ENCODE measurements at places on chromosomes 3 and 15.

GRCh38 chr3:127152684-127153505 lies 40.0 kb upstream of the PRR23E start:
- DNase-seq, result no peak

DNA sequence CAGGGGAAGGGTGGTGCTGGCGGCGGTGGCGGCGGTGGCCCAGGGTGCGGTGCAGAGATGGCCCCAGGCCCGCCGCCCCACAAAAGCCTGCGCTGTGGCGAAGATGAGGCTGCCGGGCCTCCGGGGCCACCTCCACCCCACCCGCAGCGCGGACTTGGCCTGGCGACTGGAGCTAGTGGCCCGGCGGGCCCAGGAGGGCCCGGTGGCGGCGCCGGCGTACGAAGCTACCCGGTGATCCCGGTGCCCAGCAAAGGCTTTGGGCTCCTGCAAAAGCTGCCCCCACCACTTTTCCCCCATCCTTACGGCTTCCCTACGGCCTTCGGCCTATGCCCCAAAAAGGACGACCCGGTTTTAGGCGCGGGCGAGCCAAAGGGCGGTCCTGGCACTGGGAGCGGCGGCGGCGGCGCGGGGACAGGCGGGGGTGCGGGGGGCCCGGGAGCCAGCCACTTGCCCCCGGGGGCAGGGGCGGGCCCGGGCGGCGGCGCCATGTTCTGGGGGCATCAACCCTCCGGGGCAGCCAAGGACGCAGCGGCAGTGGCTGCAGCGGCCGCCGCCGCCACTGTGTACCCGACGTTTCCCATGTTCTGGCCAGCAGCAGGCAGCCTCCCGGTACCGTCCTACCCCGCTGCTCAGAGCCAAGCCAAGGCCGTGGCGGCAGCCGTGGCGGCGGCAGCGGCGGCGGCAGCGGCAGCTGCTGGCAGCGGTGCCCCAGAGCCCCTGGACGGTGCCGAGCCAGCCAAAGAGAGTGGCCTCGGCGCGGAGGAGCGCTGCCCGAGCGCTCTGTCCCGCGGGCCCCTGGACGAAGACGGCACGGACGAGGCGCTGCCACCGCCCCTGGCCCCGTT lies 1.6 kb downstream of the SKOR1 start:
- DNase-seq, result no peak

DNA sequence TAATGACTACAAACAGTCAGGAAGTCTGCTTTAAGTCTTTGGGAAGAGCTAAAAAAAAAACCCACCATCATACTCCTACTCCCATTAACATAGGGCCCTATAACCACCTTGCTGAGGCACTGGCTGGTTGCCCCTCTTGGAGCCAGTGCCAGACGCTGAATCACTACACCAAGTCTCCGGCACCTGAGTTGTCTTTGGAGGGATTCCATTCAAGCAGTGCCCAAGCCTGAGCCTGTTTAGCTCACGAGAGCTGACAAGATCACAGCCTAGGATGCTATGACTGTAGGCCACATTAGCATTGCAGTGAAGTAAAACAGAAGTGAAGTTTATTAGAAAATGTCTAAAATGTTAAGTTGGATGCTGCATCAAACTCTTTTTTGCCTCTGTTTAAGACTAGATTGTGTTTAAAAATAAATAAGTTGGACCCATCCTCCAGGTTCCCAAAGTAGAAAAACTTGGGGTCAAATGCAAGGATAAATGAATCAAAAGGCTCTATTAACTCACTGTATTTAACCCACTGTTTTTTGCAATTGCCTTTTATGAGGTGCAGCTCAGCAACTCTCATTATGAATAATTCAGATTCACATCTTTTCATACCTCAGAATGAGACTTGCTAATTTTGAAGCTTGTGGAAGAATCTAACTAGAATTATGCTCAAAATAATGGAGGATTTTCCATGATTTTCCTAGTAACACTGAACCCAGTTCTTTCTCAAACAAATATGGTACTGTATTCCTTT lies 461.9 kb downstream of the FOXP1 start:
- DNase-seq, result no peak

DNA sequence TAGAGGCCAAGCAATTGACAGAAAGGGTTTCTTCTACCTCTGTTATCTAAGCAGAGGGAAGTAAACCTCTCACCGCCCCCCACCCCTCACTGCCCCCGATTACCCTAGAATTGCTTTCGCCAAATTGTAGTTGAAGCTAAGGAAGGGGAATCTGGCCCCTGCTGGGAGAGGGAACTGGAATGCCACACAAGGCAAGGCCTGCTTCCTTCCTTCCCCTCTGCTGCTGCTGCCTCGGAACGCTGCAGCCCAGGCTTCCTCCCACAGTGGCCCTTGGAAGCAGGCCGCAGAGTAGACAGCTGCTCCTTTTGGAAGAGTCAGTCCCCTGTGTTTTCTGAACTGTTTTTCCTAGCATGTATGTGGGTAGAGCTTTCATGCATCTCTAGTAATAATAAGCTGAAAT lies 21.6 kb downstream of the RLBP1 start:
- DNase-seq, result no peak

DNA sequence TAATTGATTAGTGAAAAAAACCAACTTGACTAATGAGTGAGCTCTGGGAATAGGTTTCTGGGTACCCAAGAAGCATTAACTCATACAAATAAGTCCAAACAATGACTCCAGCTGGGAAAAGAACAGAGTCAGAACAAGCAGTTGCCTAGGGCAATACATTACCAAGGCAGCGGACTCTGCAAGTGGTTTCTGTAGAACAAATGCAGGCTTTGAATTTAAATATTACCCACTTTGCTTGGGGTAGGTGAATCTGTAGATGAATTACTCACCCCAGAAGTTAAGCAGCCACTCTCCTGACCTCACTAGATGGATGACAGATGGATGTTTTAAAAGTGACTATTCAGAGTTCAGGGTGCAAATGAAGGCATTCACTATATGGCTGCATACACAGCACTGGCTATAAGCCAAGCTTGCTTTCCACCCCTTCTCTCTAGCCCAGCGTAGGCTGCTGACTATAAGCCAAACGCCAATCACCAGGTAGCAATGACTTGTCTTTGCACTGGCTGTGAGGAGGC lies 73.1 kb upstream of the BHLHE40 start:
- peak; percentile 82 for DNase-seq

DNA sequence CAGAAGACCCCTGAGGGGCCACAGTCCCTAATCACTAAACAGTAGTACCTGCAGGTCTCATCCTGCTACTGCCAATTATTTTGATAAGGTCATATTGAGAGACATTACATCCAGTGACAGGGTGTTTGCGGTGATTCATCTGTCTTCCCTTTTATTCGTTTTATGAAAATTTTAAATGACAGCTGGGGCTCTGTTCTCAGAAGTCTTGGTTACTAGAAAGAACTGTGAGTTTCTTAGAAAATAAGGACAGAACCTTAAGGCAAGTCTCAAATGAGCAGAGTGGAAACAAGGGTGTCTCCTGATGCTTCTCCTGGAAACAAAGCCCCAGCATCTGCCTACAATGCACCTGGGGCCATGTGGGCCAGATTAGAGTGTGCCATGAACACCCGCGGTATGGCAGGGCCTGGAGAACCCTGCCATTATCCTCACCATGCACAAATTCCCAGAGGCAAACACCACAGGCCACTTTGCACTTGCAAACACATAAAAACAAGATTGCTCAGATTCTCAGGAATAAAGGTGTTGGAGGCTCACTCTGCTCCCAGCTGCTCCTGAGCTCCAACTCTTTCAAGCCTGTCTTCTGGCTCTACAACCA lies 66.3 kb upstream of the IQSEC1 start:
- DNase-seq, result no peak

GRCh38 chr3:125512135-125512920 lies 7.7 kb downstream of the SNX4 start:
- peak; percentile 65 for DNase-seq

DNA sequence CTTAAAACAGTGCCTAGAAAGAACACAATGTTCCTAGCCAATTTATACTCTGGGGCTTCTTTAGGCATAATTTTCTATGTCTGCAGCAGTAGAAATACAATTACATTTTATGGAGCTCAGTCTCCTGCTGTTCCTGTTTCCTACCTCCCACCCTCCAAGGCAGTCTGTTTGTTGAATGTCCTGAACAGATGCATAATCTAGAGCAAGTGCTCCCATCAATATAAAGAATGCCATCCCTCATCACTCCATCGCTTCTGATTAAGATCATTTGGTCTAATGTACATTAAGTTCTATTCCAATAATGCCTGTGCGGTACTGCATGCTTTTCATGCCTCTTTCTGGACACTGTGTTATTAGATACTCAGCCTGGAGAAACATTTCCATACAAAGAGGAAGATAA lies 869.8 kb upstream of the CFAP20DC start:
- DNase-seq, result no peak

GRCh38 chr15:74584779-74585178 lies 30.9 kb upstream of the CLK3 start:
- no peak for DNase-seq

DNA sequence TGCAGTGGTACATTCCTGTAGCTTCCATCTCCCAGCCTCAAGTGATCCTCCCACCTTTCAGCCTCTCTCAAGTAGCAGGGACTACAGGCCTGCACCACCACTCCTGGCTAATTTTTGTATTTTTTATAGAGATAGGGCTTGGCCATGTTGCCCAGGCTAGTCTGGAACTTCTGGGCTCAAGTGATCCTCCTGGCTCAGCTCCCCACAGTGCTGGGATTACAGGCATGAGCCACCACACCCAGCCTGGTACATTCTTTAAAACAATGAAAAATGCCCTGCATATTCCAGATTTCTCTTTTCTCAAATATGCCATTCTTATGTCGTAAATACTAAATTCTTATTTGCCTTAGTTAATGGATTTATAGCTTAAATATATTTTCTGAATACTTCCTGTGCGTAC lies 581.4 kb downstream of the MECOM start:
- DNase-seq, result no peak

- DNase-seq, result no peak
Observed at GRCh38 chr3:76624164-76624563, 415.7 kb upstream of the ROBO2 start.

DNA sequence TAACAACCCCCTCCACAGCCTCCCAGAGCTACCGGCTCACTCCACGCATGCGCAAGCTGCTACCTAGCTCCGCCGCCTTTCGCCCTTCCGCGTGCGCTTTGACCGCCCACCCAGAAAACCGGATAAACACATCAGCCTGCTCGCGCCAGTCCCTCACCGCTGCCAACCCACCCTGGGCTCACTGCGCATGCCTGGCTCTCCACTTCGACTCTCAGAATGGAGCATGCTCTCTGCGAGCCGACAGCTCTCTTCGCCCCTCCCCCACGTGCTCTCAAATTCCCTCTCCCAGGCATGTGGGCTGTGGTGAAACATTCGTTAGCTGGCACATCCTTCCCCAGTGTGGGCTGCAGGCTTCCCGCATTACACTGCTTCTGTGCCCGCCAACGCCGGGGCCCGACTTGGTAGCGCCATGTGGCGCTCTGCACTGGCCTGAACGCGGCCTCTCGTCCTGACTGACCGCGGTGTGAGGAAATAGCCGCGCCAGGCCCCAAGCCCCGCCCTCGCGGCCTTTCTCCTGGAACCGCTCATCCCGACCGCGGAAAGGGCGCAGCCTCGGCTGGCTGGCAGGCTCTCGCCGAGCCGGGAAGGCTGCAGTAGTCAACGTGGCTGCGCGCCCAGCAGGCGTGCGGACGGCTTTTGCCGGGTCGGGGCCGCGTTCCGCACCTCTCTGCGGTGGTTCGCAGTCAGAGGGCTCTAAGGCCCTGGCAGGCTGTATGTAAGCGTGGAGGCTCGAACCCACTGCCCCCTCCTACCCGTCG lies 445 bp upstream of the MSL2 start:
- peak; percentile 100 for DNase-seq

- DNase-seq, result peak; percentile 68
Observed at GRCh38 chr15:92809880-92810361, 90.2 kb upstream of the CHD2 start.

DNA sequence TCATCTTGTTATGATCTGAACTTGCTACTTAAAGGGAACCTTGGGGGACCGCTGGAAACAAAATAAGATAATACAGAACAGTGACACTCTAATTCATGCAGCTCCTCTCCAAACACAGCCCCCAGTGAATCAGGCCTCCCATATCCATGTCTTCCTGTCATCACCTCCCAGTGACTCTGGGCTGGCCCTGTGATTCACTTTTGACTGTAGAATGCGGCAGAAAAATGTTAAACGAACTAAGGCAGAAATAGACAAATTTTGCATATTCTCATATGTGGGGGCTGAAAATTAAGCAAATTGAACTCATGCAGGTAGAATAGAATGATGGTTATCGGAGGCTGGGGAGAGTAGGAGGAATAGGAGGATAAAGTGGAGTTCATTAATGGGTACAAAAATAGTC lies 20.2 kb upstream of the GADL1 start:
- peak; percentile 15 for DNase-seq

DNA sequence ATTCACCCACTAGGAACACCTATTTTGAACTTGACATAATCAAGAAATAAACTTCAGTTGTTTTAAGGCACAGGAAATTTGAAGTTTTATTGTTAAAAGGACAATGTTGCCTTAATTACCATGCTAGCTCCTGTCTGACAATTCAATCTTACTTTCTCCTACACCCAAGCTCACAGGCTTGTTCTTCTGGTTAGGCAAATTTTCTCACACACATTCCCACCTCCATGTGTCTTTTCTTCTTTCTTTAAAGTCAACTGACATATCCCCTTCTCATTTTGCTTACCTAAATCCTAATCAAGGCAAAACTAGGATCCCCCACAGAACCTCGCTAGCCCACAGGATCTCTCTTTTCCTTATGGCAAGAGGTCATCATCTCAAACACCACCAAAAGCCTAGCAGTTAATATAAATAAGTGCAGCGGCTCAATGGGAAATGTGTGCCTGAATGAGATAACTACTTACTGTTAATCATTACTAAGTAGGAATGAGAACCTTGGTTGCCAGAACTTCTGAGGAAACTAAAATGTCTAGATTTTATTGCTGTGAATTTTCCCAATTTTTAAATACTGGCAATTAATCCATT lies 189.3 kb downstream of the PLCH1 start:
- DNase-seq, result no peak

- DNase-seq, result no peak
Observed at GRCh38 chr15:64361259-64361658, 5.3 kb upstream of the CSNK1G1 start.

GRCh38 chr3:161690299-161690620 lies 193.7 kb downstream of the OTOL1 start:
- no peak for DNase-seq

DNA sequence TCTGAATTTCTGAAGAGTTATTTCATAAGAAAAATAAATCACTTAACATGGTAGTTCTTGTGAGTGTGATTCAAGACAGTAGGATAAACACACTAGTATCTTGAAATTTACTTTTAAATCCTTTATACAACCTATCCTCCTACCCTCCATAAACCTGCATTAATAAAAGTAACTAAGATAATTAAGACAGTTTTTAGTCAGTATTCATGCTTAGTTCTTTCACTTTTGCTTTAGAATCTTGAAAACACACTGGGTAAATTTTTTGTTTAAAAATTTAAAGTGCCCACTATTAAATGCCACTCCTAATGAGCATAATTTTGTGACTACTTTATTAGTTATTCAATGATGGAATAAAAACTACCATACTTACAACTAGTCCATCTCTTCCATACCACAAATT lies 28.8 kb downstream of the GOLIM4 start:
- no peak for DNase-seq

DNA sequence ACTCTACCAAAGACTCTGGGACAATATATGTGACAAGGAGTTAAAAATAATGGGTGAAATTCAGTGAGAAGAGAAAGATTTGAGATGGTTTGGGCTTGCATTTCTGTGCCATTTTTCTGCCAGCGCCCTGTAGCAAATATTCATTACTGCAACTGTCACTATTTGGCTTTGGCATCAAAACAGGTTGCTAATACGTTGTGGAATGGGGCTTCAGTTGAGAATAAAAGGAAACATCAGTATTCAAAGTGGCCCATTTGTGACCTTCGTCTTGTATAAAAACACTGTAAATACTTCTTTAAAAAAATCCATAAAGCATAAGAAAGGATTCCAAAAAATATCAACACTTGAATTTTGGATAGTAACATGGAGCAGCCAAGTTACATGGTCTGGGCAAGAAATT lies 309.2 kb downstream of the ZNF385D start:
- no peak for DNase-seq

Data from choroid plexus epithelial cell (primary cell).